ENCODE measurements at places on chromosomes 4 and X.

GRCh38 chrX:120308558-120308957 is 2.7 kb downstream of the TMEM255A start:
- peak; percentile 56 for DNase-seq

- no peak for DNase-seq
Observed at GRCh38 chrX:139091066-139091465, 379.5 kb upstream of the FGF13 start.

DNA sequence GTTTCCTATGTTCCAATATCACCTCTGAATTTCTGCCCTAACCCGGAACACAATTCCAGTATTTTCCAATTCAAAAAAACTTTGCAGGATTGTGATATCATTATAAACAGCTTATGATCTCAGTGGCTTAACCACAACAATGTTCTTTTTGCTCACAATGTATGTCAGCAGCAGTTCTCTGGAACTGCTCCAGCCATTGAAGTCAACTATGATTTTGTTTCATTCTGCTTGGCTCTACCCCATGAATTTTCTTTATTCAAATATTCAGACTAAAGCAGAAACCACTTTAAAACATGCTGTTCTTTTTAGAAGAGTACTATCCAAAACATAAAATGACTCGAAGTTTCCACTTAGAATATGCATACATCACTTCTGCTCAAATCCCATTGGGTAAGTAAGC is 1611.1 kb downstream of the ARAP2 start:
- no peak for DNase-seq

DNA sequence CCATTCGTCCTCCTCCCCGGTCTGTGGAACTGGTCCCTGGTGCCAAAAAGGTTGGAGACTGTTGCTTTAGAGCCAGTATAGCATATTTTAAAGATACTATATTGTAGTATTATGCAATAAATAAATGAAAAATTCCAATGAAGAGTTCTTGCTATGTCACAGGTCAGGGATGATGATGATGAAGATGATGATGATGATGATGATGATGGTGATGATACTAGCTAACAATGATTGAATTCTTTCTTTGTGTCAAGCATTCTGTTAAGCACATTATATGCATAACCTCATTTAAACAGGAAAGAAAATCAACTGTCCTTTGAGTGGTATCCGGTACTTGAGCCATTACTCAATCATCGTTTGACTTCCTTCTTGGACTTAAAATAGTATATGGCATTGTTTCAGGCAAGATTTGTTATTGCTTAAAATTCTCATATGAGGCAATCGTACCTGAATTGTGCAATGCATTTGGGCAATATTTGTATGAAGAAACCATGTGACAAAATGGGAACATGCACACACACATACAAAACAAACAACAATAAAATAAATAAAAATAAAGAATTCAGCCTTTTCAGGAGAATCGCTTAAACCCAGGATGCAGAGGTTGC is 22.8 kb upstream of the TLR2 start:
- no peak for DNase-seq

DNA sequence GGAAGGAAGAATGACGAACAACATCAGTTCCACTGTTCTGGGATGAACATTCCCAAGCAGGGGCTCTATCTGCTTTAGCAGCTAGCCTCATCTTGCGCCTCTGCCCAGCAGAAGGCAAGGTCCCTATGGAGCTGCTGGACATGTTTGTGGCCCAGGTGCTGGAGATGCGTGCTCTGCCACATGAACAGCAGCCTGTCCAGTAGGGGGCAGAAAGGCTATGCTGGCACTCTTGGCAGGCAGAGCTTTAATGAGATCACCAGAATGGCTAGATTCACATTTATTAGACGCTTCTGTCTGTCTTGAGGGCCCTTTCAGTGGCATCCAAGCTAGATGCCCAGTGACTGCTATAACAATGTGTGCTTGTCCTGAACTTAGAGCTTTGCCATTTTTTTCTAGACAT is 1826.0 kb downstream of the STIM2 start:
- peak; percentile 39 for DNase-seq

- DNase-seq, result no peak
Observed at GRCh38 chr4:154164931-154165839, 326.4 kb downstream of the DCHS2 start.

DNA sequence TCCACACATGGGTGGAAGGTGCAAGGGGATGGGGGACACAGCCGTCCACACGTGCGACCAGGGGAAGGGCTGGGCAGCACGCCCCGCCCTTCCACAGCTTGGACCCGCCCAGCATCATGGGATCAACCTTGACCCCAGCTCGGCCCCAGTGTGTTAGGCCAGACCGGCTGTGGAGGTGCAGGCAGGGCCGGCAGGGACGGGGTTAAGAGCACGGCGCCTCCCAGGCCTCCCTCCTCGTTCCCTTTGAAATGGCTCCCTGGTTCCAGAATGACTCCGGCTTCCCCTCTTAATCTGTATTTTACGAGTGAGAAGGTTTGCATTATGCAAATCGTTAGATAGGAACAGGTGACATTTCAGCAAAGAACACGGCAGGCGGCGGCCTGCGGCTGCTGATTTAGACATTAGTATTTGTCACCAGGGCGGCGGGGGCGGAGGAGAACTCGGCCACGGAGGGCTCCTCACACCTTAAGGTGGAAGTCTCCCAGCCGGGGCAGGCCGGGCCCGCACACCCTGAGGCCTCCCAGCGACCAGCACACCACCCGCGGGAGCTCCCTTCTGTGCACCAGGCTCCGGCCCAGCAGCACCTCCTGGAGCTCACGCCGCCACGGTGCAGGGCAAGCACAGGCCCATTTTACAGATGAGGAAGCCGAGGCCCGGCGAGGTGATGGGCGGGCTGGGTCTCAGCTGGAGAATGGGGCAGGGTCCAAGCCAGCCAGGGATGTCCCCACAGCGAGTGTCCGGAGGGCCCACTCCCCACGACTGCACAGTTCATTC is 116.1 kb downstream of the FAM53A start:
- DNase-seq, result peak; percentile 20

GRCh38 chrX:123695242-123695641 is 37.6 kb downstream of the THOC2 start:
- DNase-seq, result no peak

GRCh38 chrX:152824841-152825374 is 5.6 kb downstream of the CETN2 start:
- no peak for DNase-seq

DNA sequence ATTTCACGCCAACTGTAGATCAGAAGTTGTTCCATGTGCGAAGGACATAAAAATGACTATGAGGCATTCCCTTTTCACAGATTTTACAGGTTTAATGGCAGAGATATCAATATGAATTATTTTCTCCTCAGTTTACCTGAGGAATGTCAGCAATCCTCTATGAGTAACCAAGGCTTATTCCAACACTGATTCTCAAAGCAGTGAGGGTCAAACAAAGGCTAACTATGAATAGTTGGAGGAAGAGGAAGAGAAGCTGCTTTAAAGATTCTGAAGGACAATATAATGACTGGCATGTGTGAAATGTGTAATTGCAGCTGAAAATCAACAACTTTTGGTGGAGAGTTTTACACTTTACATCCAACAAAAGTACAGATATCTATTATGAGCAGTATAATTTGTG is 29.1 kb downstream of the NAF1 start:
- no peak for DNase-seq

- no peak for DNase-seq
Observed at GRCh38 chr4:24644983-24645764, 60.8 kb upstream of the DHX15 start.

DNA sequence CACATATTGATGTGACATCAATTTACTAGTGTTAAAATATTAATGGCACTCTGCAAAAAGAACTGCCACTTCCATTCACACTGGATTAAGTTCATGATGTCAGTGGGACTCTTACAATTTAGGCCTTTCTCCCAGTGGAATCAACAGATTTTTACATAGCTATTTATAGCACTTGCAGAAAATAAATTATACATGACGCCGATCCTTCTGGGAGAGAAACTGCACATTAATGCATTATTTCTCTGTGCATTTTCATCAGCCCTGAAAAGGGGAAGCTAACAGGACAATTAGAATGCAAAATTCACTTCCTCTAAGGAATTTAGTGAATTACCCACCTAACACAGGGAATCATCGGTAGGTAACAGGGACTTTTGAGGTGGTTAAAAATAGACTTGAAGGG is 15.7 kb downstream of the LGI2 start:
- DNase-seq, result no peak

DNA sequence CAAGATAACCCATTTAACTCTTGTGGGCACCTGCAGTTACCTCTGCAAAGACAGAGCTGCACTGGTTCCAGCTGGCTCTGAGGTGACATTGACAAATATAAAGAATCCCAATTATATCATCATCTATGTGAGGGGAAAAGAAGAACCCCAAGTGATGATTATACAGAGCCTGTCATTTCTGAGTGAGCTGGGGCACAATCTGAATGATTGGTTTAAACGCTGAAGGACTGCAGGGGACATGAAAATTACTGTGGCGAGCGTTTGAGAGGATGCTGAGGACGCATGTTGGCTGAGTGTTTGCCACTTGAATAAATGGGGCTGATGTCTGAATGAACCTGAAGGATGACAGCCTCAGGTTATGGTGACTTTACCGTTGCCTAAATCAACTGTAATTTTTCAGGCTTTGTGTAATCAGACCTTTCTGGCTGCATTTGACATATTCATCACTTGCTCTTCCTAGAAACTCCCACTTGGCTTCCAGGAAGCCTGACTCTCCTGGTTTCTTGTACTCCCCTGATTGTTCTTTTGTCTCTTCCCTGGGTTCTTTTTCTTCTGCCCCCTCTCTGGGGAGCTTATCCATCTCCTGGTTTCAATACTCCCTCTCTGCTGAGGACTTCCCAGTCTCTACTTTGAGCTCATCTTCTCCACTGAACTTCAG is 4.1 kb upstream of the HSD17B10 start:
- no peak for DNase-seq

- peak; percentile 10 for DNase-seq
Observed at GRCh38 chr4:188976644-188977115, 837.4 kb downstream of the TRIML1 start.

- DNase-seq, result no peak
Observed at GRCh38 chr4:87982446-87983010, 7.0 kb downstream of the SPP1 start.

DNA sequence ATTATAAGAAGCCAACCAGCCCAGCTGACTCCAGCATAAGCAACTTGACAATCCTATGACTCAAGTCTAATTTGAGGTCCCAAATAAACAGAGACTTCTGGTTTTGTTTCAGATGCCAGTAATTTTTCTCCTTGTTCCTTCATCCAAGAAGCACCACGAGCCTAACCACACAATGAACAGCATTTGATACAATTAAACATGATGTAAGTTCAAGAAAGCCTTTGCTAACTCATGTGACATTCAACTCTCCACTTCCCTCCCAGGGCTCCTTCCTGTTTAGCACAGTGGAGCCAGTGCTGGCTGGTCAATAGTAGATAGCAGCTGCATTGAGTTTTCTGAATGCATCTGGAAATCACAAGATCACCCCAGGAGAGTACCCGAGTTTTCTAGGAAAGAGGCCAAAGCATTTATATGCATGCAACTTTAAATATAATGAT is 206.3 kb downstream of the ARHGAP24 start:
- no peak for DNase-seq

DNA sequence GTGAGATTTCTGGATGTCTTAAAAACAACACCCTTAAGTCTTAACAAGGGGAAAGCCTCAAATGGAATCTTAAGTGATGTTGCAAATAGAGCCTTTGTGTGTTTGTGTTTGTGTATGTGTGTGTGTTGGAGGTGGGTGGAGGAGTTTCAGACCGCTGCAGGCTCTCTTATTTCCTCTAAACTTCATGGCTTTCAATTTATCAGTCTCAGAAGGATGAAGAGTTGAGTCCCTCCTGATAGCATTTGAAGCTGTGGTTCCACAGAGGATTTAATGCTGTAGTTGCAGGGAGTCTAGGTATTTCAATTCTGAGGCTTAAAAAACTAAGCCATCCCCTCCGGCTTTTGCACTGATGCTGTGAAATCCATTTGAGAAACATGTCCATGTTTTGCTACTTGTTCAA is 4.3 kb upstream of the AGA start:
- DNase-seq, result no peak

DNA sequence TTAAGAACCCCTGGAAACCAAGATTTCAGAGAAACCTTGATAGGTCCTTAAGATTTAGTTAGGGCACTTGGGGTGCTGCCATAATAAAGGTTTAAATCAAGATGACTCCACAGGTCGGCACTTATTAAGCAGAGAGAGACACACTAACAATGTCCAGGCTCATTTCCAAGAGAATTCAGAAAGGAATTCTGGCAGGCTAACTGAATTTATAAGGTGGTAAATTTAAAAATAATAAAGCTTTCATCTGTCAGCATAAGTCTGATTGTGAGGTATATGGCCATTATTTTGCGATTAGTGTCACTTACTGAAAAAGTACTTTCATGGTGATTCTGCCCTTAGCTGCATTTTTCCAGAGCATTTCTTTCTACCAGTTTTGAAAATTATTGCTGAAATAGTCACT is 472.7 kb downstream of the ARAP2 start:
- no peak for DNase-seq

- no peak for DNase-seq
Observed at GRCh38 chrX:134569306-134569705, 89.0 kb downstream of the PLAC1 start.

GRCh38 chr4:83629945-83630721 is 94.2 kb downstream of the GPAT3 start:
- DNase-seq, result no peak

GRCh38 chrX:30883138-30883537 is 5.9 kb downstream of the TAB3 start:
- DNase-seq, result no peak

GRCh38 chr4:158128540-158128939 is 44.3 kb downstream of the GASK1B start:
- DNase-seq, result no peak

- DNase-seq, result no peak
Observed at GRCh38 chr4:33193109-33193508, 2472.9 kb downstream of the PCDH7 start.

DNA sequence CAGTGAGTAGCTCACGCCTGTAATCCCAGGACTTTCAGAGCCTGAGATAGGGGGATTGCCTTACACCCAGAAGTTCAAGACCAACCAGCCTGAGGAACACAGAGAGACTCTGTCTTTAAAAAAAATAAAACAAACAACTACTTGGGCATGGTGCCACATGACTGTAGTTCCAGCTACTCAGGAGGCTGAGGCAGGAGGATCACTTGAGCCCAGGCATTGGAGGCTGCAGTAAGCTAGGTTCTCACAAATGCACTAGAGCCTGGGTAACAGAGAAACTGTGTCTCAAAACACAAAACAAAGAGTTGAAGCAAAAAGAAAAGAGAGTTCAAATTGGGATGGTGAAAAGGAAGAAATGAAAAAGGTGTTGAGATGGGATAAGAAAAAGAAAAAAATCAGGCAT is 10.8 kb downstream of the CAMK2D start:
- no peak for DNase-seq

GRCh38 chr4:153082322-153083301 is 121.6 kb upstream of the TRIM2 start:
- DNase-seq, result no peak

All from nephron progenitor cell (in vitro differentiated cells).